ENCODE measurements at places on chromosomes 2 and 18.
A peak's percentile ranks its signal among the peaks of the same experiment; 100 is the strongest.

DNA sequence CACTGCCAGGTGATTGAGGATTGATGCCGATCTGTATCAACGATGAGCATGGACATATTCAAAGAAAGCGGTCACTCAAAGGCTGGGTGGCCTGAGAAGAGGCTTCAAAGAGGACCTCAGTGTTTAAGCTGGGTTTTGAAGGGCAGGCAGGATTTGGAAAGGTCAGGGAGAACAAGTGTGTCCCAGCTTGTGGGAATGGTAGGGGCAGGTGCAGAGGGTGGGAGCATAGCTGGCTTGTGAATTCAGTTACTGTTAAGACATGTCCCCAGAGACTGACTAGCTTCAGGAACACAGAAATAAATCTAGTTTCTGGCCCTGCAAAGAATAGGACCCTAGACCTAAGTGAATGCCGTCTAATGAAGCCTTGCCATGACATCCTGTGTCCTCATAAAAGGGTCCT is 363.4 kb downstream of the CLIP4 start:
- DNase-seq = no peak

DNA sequence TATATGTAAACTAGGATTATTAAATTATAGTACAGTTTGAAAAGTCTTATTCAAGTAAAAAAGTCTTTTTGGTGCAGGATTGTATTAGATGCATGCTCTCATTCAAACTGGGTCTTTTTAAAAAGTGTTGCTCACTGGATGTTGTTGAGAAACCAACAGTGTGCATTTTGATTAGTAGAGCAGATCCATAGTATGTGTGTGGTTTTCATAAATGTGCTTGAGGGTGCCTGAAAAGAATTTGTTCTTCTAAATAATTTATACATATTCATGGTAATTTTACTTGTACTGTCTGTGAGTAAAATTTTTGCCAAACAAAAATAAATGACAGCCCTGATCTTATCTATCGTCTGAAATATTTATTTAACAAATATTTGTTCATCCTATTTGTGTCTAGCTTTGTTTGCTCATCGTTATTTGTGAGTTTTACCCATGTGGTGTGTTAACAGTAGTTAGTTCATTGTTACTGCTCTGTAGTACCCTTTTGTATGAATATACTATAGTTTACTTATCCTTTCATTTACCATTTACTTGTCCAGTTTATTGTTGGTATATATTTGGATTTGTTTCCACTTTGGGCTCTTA is 50.4 kb downstream of the PTPN4 start:
- DNase-seq = no peak

- DNase-seq = no peak
Observed at GRCh38 chr2:25250331-25251070, 82.1 kb upstream of the POMC start.

- DNase-seq = no peak
Observed at GRCh38 chr2:54318821-54319220, 62.8 kb upstream of the TSPYL6 start.

GRCh38 chr2:1656326-1656960 is 87.9 kb downstream of the PXDN start:
- DNase-seq = no peak

- peak; percentile 71 for DNase-seq
Observed at GRCh38 chr2:161415034-161415986, 787 bp upstream of the TBR1 start.

DNA sequence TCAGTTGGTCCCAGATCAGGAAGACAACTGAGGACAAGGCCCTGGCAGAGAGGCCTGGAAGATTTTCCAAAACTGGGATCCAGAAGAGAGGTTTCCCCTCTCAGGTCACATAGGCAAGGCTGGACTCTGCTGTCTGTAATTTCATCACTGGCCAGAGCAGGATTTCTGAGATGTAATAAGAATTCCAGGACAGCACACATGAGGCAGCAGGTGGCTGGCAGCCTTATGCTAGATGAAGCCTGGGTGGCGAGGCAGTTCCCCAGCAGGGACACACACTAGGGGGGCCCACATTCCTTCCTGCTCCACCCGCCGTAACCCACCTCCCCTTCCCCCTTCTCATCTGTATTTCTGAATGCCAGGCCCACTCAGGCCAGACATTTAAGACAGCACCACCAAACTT is 98.6 kb downstream of the HNRNPLL start:
- no peak for DNase-seq

GRCh38 chr2:144780983-144781382 is 261.1 kb upstream of the ZEB2 start:
- DNase-seq = peak; percentile 14

DNA sequence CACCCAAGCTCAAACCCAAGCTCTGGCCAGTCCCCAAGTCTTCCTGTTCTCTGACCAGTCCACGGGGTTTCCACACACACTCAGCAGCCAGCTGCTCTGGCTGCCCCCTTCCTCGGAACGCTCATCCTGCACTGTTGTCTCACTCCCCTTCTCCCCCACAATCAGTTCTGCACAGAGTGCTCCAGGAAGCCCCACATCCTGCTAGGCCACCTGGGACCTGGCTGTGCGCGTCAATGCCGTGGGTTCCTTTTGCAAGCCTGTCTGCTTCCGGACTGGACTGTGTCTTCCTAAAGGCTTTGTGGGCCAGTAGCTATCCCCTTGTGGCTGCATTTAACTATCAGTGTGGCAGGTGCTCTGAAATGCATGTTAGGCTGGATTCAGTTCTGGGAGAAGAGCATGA is 605.0 kb upstream of the RAB6C start:
- DNase-seq = no peak

GRCh38 chr18:76709659-76710645 is 112.4 kb upstream of the ZNF236 start:
- peak; percentile 62 for DNase-seq

DNA sequence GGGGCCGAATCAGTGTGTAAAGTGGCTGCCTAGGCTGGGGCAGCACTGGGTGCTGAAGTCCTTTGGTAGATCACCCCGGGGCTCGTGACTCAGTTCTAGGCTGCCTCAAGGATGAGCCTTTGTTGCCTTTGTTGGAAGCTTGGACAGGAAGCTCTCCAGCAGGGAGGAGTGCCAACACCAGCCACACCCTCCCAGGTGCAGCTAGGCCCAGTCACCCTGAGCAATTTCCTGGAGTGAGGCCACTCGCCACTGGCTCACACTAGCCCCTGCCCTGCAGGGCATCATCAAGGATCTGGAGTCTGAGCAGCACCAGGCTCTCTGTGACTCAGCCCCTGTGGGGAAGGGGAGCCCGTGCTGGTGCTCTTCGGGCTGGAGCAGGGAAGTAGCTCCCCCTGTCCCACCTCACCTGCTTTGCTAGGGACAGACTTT is 6.7 kb upstream of the SDC1 start:
- no peak for DNase-seq

- DNase-seq = no peak
Observed at GRCh38 chr2:29917781-29918180, 3.6 kb downstream of the ALK start.

DNA sequence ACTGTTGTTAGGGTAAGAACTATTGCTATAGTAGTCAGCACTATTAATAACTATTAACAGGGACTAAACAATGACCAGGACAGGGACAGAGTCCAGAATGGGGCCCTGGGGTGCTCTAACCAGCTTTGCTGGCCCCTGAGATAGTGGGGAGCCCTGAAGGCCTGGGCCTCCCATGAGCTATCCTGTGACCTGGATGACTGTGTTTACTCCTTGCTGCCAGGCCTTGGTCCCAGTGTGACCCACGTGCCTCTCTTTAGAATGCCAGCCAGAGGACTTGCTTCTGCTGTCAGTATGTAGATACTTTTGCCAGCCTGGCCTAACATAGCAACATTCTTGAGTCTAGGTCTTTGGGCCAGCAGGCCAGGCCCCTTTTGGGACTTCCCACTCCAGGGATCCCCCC is 11.4 kb downstream of the CDK5R2 start:
- no peak for DNase-seq

- DNase-seq = no peak
Observed at GRCh38 chr2:195480121-195480520, 176.9 kb upstream of the SLC39A10 start.

DNA sequence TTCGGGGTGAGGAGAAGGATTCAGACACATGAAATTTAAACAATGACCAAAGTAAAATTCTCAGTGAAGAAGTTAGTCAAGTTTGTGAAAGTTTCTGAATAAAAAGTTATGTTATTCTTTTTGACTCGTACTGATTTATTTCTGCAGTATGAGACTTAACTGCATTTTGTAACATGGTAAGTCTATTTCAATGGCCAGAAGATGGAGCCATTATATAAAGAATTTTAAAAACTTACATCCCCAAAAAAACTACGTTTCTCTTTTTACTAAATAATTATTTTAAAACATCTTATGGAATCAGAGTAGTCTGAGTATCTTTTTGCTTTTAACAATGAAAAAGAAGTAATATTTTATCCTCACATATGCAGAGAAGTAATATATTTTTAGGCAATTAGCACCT is 51.4 kb upstream of the SCN1A start:
- DNase-seq = no peak

- no peak for DNase-seq
Observed at GRCh38 chr2:60517446-60517845, 36.0 kb downstream of the BCL11A start.
